ENCODE measurements at places on chromosomes 3 and 15. TPM values are rescaled to one million over a fixed set of nuclear protein-coding genes. Genes with fewer than 3 reads are reported as not detected.

The CHRM5 gene
- 0.02 TPM for total RNA-seq

The NECTIN3 gene
- 51.4 TPM for total RNA-seq

The NCEH1 gene
- 23.8 TPM for total RNA-seq

The PCSK6 gene
- total RNA-seq = 5.5 TPM

The FOXB1 gene
- total RNA-seq = not detected

The PLCH1 gene
- 0.50 TPM for total RNA-seq

The MST1R gene
- total RNA-seq = 1.9 TPM

The TNNC1 gene
- 36.6 TPM for total RNA-seq

The C2CD4A gene
- 0.26 TPM for total RNA-seq

The CHDH gene
- 0.55 TPM for total RNA-seq

The EEF1AKMT4 gene
- 7.8 TPM for total RNA-seq

The ARL8B gene
- total RNA-seq = 72.2 TPM

The STRC gene
- total RNA-seq = not detected

The EPHB1 gene
- not detected for total RNA-seq

The ISG20 gene
- total RNA-seq = 7.7 TPM

The RAB11A gene
- 277 TPM for total RNA-seq

The CMTM8 gene
- total RNA-seq = 3.5 TPM

The DPPA2 gene
- not detected for total RNA-seq

The MOBP gene
- total RNA-seq = not detected

The FBLN2 gene
- 0.41 TPM for total RNA-seq

The TF gene
- total RNA-seq = 1.7 TPM

The SAXO2 gene
- total RNA-seq = 2.5 TPM

The CRYGS gene
- total RNA-seq = 0.31 TPM

The ISY1 gene
- total RNA-seq = 120 TPM

The PROK2 gene
- not detected for total RNA-seq

The KBTBD8 gene
- 3.0 TPM for total RNA-seq

The ADGRG7 gene
- not detected for total RNA-seq

The NEDD4 gene
- total RNA-seq = 60.2 TPM

The GASK1A gene
- not detected for total RNA-seq

Data from A172 (cell line).